Stimulated activated CD4-positive, alpha-beta T cell treated with anti-CD3 and anti-CD28 coated beads, Interleukin-2, amount 100 ng/mL, for 4 hours (primary cell): ENCODE measurements at places on chromosomes 6 and 20.

GRCh38 chr20:43870484-43870883 lies 44.2 kb upstream of the TOX2 start:
- no peak for DNase-seq

GRCh38 chr20:35698298-35699126 lies 640 bp downstream of the NFS1 start:
- DNase-seq, result no peak

DNA sequence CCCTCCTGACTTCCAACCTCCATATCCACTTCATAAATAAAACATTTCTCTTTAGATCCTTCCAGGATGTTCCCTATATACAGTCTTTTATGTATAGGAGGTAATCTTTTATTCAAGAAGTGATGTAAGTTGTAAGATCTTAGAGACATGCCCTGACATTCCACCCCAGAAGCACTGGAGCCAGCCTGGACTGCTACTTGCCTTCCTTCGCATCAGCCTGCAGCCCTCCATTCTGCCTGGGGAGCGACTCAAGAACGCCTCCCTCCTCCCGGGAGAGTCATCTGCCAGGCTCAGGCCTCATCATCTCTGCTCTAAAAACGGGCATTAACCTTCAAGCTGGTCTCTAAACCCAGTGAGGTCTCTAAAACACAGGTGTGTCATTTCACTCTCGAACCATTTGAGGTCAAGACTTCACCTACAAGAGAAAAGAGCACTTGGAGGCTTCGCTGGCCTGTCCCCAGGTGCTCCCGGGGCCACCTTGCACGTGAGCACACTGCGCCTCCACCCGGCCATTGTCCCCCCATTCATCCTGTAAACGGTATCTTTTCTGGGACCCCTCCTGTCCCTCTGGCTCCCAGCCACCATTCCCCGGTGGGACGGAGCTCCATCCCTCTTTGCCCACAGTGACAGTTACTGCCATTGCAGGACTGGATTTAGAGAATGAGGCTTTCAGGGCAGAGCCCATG lies 107.5 kb upstream of the PDE10A start:
- no peak for DNase-seq

DNA sequence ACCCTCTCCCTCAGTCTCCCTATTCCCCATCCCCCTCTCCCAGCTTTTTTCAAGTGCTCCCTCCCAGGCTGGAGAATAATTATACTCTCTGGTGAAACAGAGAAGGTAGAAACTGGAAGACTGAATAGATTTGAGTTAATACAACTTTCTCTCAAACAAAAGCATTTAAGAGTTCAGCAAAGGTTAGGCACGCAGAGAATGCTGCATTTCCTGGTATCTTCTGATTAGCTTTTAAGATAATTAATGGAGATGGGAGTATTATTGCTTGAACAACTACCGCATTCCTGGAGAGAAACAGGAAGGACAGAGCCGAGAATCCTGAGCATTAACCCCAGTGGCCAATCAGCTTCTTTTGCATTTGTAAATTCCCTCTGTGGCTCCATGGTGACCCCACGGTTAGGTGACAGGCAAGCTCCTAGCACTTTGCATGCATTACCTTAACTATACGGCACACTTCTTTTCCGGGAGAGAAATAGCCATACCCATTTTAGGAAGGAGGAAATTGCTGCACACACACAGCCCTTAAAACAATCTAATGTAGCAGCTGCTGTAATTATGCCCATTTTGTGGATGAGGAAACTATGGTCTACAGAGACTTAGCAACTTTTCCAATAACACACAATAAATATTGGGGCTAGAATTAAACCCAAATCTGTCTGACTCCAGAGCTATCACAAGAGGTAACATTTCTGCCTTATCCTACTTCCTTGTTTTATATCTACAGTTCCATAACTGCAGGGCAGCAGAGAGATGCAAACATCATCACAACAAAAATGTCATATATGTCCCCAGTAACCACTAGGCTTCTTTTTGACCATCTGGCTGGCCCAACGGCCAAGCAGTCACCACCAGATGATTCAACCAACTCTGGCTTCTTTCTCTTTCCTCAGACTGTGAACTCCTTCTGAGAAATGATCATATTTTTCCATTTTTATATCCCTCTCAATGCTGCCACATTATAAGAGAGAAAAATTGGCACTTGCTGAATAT lies 169.9 kb downstream of the CD24 start:
- DNase-seq, result no peak

GRCh38 chr6:17167327-17167979 lies 65.6 kb downstream of the STMND1 start:
- no peak for DNase-seq

DNA sequence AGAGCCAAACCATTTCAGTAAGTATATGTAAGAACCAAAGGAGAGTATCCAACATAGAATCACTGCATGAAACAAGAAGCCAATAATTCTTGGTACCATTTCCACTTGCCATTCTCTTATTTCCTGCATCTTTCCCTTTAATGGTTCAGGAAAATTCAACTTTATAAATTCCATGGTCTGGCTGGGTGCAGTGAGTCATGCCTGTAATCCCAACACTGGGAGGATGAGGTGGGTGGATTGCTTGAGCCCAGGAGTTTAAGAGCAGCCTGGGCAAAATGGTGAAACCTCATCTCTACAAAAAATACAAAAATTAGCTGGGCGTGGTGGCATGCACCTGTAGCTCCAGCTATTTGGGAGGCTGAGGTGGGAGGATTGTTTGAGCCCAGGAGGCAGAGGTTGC lies 21.2 kb downstream of the NHLRC1 start:
- DNase-seq, result no peak

DNA sequence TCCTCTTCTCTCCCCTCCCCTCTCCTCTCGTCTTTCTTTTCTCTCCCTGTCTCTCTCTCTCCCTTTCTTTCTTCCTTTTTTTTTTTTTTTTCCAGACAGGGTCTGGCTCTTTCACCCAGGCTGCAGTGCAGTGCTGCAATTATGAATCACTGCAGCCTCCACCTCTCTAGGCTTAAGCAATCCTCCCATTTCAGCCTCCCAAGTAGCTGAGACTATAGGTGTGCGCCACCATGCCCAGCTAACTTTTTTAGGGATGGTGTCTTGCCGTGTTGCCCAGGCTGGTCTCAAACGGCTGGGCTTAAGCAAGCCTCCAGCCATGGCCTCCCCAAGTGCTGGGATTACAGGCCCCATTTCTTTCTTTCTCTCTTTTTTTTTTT lies 59.9 kb upstream of the NCOA3 start:
- no peak for DNase-seq

DNA sequence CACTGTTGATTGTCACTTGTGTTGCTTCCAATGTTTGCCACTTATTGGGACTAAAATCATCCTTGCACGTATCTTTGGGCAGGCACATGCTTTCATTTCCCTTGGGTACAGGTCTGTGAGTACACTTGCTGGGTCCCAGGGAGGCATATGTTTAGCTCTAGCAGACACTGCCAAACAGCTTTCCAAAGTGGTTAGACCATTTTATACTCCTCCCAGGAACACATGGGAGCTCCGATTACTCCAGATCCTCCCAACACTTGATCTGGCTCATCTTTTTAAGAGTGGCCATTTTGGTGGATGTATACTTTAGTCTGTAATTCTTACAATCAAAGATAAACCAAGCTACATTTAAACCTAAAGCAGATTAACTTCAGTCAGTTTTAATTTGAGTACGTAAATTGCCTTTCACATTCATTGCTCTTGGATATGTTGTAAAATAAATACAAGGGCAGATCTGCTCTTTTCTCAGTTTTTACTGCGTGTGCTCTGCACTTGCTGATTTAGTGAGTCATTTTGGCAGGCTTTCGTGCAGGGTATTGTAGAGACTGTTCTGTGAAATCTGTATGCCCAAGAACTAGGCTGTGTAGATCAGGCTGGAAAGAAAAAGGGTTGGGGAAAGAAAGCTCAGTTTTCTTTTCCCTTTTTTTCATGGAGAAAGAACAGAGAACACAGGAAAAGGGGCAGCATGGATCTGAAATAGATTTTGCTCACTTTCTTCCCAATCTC lies 19.5 kb downstream of the SLC22A1 start:
- no peak for DNase-seq

DNA sequence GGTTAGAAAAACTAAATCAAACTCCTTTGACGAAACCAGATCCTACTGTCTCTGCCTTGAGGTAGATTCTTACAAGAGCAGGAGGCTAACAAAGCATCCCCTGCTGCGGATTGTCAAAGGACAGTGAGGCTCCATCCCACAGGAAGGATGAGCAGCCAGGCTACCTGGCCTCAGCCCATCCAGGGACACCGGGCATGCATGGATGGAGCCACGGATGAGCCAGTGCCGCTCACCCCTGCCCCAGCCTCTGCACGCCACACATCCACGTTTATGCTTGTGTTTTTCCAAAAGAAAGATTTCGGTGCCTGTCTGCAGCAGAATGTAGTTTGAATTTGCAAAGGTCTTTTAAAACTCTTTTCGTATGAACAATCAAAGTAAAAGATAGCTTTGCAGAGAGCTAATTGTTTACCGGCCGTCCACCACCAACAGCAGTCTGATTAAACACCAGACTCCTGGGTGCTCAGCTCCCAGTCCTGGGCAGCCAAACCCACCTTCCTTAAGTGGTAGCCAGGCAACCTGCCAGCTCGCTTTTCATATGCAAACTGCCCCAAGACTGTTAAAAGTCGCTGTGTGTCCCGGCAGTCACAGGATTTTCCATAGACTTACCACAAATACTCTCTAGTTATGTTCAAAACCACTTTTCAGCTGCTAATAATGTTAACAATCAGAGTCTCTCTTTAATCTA lies 999 bp downstream of the THBS2 start:
- no peak for DNase-seq

DNA sequence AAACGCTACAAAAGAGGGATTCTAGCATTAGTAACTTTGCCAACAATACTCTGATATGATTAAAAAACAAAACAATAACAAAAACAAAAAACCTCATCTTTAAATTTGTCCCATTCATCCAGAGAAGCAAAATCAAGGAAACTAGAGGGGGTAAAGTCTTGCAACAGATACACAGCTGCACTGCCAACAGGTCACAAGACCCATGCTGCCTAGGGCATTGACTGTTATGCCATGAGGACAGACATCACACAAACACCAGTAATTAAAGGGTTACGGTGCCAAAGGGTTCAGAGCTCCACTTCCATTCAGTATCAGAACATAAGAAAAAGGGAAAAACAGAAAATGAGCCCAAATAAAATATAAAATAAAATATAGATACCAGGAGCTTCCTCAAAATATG lies 1.6 kb downstream of the TBC1D20 start:
- DNase-seq, result no peak

DNA sequence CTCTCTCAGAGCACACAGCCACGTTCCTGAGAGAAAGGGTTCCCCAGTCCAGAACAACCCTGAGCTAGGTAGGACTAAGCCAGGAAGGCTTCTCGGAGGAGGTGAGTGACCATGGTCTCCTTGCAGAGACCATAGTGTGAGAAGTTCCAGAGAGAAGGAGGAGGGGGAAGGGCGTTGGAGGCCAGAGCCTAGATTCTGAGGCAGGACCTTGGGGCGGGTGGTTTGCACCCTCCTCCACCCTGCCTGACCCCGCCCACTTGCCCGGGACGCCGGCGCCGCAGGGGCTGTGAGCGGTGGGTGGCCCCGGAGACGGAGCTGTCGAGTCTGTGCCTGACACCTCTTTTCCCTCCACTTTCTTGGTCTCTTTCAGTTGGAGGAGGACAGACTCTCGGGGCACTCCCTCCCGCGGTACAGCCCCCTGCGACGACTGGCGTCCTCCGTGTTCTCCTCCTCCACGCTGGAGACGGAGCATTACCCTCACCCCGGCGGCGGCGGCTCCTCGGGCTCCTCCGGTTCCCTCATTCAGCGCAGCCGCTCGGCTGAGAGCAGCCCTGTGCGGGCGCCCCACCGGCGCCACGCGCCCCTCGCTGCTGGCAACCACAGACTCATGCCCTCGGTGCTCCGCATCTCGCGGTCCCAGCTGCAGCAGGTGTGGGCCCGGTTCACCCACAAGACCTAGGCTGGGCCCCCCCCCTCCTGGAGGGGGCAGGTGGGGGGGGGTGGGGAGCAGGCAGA lies 26.2 kb downstream of the TTBK1 start:
- DNase-seq, result peak; percentile 35

- DNase-seq, result no peak
Observed at GRCh38 chr6:146419576-146419975, 124.1 kb upstream of the RAB32 start.

DNA sequence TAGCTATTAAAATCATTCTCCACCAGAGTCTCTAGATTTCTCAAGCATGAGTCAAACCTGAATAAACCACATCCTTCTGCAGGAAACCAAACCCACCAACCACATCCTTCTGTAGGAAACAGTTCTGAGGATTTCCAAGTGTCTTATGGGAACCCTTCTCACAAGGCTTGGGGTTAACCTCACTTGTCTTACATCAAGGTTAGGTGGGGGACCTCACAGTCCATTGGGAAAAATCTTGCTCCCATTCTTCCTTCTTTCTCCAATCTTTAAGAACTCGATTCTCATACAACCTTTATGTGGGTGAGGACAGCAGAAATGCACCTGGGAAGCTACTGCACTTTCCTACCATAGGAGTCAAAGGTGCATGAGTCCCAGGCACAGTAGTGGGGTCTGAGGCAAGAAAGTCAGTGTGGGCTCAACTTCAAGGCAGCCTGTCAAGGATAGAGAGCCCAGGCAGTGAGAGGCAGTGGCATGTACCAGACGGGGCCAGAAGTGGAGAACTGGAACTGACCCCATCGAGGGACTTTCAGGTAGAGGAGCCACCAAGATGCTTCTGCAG lies 114.5 kb downstream of the SLC22A3 start:
- DNase-seq, result peak; percentile 50

- no peak for DNase-seq
Observed at GRCh38 chr6:149154261-149154821, 163.2 kb upstream of the TAB2 start.

DNA sequence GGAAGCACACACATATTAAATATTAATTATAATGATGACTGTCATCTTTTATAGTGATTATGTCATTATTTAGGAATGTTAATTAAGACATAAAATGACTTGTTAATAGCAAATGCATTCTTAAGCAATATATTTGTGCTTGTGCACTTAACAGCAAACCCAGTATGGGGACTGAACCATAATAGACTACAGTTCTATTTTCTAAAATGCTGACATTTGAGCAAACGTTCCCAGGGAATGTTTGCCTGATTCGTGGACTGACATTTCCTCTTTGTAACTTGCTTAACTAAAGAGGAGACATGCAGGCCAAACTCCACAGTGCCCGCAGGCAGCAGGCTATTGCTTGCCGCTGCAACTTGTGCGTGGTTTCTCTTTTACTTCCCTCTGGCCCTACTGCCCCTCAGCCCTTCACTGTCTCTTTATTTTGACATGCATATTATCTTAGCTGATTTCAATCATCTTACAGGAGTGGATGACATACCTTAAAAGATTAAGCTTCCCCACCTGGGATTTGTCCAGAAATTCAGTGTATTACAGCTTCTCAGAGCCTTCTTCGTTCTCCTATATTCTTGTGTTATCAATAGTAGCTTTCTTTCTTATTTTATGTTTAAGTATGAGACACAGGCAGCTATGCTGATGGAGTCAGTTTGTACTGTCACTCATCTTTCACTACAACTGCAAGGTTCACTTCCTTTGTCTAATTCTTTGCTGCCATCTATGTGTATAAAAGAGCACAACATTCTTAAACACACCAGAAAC lies 141.5 kb downstream of the GMDS start:
- no peak for DNase-seq

DNA sequence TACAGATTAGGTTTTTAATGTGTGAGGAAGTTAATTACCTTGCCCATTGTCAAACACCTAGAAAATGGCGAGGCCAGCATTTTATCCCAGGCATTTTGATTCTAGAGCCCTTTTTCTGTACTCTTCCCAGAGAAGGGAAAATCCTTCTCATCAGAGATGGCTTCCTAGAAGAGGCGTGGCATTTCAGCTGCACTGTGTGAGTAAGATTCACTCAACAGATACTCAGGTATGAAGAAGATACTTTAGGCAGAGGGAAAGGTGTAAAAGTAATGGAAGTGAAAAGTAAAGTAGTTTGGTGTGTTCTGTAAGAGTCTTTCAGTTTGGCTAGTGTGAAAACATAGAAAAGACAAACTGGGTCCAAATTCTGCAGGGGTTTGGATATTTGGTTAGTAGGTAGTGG lies 113.8 kb downstream of the MAP3K4 start:
- DNase-seq, result no peak
